ENCODE measurements at places on chromosomes 5 and 9. TPM values are rescaled to one million over a fixed set of nuclear protein-coding genes. Genes with fewer than 3 reads are reported as not detected.

PCDHB5 gene
- 2.3 TPM for total RNA-seq

PCDHB3 gene
- total RNA-seq = 0.77 TPM

DNA sequence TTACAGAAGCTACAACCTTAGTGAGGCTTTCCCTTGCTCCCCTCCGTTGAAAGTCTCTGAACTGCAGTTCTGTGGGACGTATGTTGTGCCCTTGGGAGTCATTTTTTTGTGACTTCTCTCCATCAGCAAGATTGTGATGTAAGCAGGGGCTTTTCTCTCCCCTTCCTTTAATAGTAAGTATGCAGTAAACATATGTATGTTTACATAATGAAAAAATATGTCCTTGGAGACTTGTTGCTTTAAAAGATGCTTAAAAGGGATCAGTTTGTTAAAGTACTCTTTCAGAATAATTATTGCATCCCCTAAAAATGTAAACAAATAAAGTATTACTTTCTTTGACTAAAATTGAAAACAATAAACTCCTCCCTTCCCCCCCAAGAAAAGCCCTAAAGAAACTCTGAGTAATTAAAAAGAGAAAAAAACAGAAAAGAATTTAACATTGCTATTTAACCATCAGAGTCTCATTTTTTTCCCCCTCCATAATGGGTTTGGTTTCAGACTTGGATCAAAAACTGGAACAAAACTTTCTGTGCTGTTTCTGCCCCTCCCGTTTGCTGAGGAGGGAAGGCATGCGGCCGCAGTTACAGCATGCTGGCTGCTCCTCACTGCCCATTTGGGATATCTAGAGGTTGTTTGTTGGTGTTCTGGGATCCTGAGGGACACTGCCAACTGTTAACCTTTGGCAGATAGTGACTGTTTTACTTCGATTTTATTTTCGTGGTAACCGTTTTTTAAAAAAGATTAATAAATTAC is 40.2 kb downstream of the TRIO start:
- DNase-seq = peak; percentile 38

DNA sequence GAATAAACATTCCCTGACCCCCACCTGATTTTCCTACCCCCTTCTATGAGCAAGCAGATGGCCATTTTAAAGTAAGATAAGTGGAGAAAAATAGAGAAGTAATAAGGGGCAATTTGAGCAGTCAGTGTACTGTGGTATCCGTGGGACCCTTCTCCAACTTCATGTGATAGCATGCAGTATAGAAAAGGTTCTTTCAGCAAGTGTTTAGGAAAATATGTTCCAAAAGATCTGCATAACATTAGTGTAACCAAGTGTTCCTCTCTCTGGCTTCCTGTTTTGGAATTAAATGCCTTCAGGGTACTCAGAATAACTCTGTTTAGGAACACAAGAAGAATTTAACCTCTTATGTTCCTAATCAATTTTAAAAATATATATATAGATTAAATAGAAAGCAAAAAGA is 134.9 kb downstream of the ATG10 start:
- DNase-seq = no peak
